Hepatocyte (in vitro differentiated cells): ENCODE measurements at places on chromosomes 1 and 21. TPM values are rescaled to one million over a fixed set of nuclear protein-coding genes. Genes with fewer than 3 reads are reported as not detected.

SELE gene
- not detected in 2 replicates for polyA plus RNA-seq

GRCh38 chr1:221834698-221835513 lies 93.0 kb upstream of the DUSP10 start:
- DNase-seq: no peak

DNA sequence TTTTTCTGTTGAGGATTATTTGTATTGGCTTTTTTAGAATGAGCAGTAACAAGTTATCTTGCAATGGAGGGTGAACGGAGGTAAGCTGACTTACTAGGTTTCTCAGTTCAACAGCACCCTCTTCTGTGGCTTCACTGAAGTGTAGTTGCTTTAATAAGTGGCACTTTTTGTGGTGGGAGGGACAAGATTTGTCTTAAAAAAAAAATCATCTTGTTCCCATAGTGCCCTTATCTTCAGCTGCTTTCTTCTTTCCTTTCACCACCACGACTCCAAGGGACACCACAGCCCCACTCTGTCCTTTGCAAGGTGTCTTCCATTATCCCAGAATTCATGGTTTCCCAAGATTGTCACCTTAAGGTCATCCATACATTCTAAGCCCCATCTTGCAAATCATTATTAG lies 92.9 kb downstream of the PIGK start:
- peak; percentile 79 for DNase-seq

- DNase-seq: no peak
Measured at GRCh38 chr1:30771005-30771404, 13.4 kb upstream of the LAPTM5 start.
